CD4-positive, alpha-beta memory T cell (primary cell): ENCODE measurements at places on chromosomes 16 and 17. TPM values are rescaled to one million over a fixed set of nuclear protein-coding genes. Genes with fewer than 3 reads are reported as not detected.

DNA sequence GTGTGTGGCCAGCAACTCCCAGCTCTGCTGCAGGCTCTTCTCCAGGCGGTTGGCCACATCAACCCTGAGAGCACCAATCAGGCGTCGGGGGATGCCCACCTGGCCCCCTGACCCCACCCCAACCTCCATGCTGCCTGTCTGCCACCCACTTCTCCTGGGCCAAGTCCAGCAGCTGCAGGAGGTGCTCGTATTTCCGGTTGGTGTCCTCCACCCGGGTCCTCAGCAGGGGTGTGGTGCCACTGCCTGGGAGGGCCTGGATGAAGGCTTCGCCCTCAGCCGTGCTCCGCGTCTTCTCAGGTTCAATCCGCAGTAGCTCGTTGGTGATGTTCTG lies 44.6 kb downstream of the UBN1 start:
- H3K4me1 ChIP-seq = no peaks in the 10 kb centered on the region
- H3K36me3 ChIP-seq = no peaks in the 10 kb centered on the region
- no peaks in the 10 kb centered on the region for H3K27me3 ChIP-seq
- DNase-seq = no peak
- no peak overlapping the region for H3K4me3 ChIP-seq
- no peak overlapping the region for H3K27ac ChIP-seq

DNA sequence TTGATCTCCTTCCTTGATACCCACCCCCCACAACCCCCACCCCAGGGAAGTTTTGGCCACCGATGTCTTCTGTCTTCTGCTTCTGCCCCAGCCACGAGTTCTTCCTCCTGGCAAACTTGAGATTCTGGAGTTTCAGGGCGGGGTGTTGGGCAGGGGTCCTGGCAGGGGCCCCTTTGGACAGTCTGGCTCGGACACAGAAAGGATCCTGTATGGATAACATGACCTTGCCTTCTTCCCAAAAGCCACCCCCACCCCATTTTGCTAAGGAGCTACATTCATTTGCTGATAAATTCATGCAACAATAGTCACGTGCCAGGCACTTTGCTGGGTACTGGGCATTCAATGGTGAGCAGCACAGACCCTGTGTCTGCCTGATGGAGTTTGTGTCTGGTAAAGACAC lies 5.9 kb upstream of the COL1A1 start:
- no peak overlapping the region for H3K27ac ChIP-seq
- peaks cover 6% of the 10 kb centered on the region for H3K27me3 ChIP-seq
- H3K36me3 ChIP-seq = no peaks in the 10 kb centered on the region
- no peak for DNase-seq
- H3K4me1 ChIP-seq = no peaks in the 10 kb centered on the region

DNA sequence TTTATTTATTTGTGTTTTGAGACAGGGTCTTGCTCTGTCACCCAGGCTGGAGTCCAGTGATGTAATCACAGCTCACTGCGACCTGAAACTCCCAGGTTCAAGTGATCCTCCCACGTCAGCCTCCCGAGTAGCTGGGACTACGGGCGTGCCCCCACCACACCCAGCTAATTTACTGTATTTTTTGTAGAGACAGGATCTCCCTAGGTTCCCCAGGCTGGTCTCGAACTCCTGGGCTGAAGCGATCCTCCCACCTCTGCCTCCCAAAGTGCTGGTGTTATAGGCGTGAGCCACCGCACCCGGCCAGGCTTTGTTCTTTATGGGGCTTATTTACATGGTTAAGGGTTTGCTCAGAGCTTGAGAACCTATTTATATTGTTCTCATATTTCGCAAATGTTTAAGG lies 5.8 kb upstream of the MEIOB start:
- H3K27ac ChIP-seq = no peak overlapping the region
- no peak for DNase-seq
- H3K4me3 ChIP-seq = no peak overlapping the region
- no peaks in the 10 kb centered on the region for H3K36me3 ChIP-seq

The OR3A3 gene
- not detected for total RNA-seq

The CD300H gene
- total RNA-seq = not detected

The TP53TG3C gene
- not detected for total RNA-seq

The SECTM1 gene
- 5.3 TPM for total RNA-seq

The CTRB2 gene
- total RNA-seq = not detected

The MPP3 gene
- total RNA-seq = not detected

The ASGR2 gene
- not detected for total RNA-seq
